ENCODE measurements at places on chromosomes 7 and 10.

GRCh38 chr10:98570834-98571233, 124.1 kb upstream of the HPS1 start:
- DNase-seq: no peak

DNA sequence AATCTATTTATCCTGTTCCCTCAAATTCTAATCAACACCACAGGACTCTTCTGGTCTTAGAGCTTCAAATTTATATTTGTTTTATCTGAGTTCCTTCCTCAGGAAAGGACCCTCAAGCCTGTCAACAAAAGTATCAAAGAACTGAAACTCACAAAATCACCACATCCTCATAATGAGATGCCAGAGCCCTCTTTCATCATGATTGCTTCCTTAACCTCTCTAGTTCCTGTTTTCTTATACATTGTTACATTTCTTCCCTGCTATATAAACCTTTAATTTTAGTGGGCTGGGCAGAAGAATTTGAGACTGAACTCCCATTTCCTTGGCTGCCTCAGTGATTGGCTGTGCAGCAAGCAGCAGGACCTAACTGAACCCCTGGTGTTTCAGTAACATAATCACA, 189.7 kb downstream of the ZNF248 start:
- DNase-seq: no peak

- no peak for DNase-seq
Observed at GRCh38 chr10:126314863-126315493, 73.3 kb downstream of the ADAM12 start.

DNA sequence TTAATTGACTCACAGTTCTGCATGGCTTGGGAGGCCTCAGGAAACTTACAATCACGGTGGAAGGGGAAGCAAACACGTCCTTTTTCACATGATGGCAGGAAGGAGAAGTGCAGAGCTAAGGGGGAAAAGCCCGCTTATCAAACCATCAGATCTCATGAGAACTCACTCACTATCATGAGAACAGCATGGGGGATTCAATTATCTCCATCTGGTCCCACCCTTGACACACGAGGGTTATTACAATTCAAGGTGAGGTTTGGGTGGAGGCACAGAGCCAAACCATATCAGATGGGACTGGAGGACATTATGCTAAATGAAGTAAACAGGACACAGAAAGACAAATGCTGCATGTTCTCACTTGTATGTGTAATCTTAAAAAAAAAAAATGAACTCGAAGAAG, 141.4 kb upstream of the HABP2 start:
- DNase-seq: no peak

DNA sequence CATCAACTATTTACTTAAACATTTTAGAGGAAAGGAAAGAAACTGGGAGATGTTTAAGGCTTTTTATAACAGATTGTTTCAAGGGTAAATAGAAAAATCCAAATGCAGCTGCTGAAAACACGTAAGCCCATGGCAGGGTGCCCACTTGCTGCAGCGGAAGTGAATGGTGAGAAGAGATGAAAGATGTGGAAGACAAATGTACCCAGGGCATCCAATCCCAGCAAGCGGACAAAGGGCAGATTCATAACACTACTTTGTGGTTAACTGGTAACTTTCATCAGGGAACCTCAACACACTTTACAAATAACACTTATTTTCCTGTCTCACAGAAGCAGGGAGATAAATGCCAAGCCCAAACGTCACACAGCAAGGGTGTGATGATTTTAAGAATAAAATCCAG, 358.4 kb downstream of the KCNMA1 start:
- DNase-seq: no peak

- DNase-seq: no peak
Observed at GRCh38 chr7:99784007-99784406, at the start of gene CYP3A4. Gene CYP3A4, minus strand, starts transcription at chr7:99784184. Its CDS starts 103 bp downstream, at chr7:99784081.
